ENCODE measurements at places on chromosomes 2 and 18.

GRCh38 chr18:61896757-61897156, 4.0 kb upstream of the RNF152 start:
- peak; percentile 97 for DNase-seq

- no peak for DNase-seq
Measured at GRCh38 chr2:33059471-33060156, 112.9 kb downstream of the LTBP1 start.

DNA sequence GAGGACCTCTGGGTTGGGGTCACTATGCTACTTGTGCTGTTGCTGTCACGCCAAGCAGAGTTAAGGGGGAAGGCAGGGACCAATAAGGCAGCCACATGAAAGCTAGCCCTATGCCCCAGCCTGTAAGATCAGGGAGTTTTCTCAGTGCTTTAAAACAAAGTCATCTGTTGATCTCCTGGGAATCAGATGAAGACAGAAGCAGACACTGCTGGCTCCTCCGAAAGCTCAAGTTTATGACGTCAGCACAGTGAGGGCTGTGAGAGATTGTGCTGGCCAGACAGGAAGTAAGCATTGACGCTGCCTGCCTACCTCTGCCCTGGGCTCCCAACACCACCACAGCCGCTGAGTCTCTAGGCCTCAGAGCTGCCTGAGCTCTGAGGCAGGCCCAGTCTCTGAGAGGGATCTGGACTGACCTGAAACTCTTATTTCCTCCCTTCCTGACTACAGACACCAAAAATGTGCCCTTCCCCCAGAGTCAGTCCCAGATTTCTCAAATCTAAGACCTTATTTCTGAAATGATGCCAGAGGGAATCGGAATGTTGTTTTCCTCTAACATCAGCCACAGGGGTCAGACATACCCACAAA, 118.1 kb upstream of the EPAS1 start:
- DNase-seq: peak; percentile 82

- DNase-seq: no peak
Measured at GRCh38 chr18:3440341-3440740, 9.6 kb upstream of the TGIF1 start.

DNA sequence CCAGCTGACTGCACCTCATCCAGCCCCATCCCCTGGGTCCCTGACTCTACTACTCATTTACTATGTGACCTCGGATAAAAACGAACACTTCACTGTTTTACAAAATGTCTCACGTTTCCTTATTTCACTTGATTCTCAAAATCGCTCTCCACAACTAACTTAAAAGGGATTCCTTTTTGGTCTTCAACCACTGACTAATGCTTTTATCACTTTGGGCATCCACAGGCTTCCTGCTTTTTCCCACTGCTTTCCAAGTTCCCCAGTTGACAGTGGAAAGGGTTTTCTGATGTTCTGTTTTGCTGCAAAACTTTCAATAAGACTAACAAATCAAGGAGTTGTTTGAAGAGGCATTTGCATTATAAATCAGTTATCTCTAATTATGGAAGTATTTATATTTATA, 24.1 kb downstream of the EIF2AK3 start:
- no peak for DNase-seq

DNA sequence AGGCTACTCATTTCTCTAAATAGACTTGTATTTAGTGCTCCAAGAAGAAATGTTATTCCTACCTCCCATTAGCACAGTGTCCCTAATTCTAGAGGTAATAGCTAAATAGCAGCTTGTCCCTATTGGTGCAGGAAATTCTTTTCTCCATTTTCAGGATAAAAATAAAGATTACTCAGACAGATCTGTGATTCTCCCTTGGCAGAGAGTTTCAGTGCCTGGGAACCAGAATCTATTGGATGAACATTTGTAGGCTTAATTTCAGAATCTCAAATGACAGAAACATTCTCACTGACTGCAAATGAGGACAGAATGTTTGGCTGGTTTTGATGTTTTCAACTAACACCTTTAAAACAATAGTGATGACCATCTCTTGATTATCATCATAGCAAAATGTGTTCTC, 33.3 kb upstream of the LGALSL start:
- DNase-seq: no peak

- DNase-seq: no peak
Measured at GRCh38 chr18:23114171-23114881, 21.0 kb upstream of the CABLES1 start.

DNA sequence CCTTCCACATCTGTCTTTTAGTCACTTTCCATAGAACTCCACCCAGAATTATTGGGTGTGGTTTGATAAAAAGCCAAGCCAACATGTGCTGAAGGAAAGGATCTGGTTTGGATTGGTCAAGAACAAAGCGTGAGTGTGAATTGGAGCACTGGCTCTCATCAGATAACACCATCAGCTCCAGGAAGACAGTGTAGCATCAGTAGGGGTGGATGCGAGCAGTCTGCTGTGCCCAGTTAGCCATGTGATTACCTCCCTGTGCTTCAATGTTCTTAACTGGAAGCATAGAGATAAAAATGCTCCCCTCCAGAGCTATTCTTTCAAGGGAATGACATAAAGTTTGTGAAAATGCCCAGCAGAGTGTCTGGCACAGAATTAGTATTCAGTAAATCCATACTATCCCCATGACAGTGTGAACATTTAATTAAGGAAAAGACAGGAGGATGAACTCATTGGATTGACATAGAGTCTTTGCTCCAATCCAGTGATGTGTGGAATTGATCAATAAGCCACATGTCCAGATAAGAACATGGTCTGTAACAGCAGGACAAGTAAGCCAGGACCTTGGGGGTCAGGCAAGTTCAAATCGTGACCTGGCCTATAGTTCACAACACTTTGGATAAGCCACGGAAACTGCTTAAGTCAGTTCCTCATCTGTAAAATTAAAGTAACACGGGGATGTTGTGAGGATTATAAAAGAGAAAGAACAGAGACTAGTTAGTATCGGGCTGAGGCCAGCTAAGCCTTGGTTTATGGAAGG, 68.0 kb downstream of the FAM124B start:
- DNase-seq: peak; percentile 13

DNA sequence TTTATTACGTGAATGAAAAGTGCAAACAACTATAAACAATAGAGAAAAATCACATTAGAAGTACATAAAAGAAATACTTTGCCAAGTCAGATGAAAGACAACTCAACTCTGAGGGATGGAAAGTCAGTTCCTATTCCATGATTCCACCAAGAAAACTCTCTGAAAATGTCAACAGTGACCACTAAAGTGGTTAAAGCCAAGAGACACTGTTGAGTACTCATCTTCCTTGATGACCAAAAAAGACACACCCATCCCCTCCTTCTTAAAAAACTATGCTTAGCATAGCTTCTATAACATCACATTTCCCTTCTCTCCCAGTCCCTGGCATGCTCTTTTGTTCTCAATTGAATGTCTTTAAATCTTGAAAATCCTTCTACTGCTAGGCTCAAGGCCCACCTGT, 160.0 kb downstream of the TCF4 start:
- DNase-seq: no peak

- DNase-seq: no peak
Measured at GRCh38 chr2:142940606-142941223, 63.3 kb downstream of the KYNU start.

DNA sequence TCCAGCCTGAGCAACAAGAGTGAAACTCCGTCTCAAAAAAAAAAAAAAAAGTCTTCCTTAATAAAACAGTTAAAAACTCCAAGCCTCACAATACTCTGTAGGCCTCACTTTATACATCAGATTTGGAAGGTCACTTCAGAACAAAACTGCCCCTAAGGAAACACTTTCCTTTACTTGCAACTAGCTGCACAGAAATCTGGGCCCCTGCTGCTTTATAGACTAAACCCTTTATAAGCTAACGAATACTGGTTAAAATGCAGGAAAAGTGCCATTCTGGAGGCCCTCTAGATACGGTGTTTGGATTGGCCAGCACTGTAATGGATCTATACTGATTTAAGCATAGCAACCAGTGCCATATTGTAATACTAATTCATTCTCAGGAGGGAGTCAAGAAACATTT, 1.5 kb downstream of the ABHD1 start:
- no peak for DNase-seq

DNA sequence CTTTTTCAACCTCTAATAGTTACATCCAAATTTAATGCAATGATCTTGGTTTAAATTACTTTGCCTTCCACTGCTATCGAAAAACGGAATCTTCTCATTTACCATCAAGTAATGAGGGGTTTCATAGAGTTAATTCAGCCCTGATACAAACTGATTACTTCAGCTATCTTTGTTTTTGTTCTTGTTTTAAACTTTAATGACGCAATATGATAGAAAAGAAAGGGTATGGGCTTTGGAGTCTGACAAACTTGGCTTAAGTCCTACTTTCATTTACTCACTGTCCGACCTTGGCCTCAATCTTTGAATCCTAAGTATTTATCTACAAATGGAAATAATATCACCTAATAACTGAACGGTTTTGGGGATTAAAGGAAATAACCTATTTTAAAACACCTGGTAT, 16.1 kb downstream of the ADAM17 start:
- no peak for DNase-seq

DNA sequence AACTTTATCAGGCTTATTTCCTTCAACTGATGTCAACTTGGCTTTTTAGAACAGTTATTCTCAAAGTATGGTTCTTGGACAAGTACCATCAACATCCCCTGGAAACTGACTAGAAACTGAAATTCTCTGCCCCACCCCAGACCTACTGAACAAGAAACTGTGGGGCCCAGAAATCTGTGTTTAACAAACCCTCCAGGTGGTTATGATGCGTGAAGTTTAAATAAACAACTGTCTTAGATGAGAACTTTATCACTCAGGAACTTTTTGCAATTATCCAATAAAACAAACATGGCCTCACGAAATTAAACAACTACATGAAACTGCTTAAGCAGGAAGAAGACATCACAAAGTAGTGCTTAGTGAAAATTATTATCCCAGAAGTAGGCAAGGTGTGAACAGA, 4.4 kb downstream of the HIBCH start:
- no peak for DNase-seq

- DNase-seq: no peak
Measured at GRCh38 chr2:200851398-200852248, 12.8 kb downstream of the CLK1 start.

DNA sequence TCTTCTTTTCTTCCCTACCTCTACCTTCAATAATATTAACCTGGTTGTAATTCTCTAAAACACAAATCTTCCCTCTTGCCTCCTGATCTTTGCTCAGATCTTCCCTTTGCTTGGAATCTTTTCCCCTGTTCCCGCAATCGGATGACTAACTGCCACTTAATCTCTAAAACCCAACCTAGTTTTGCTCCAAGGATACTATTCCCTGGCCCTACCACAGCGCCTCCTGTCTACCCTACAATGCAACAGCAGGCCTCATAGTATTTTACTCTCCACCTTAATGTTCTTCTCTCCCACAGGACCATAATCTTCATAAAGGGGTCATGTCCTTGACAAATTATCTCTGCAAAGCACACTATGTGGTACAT, 246.8 kb upstream of the TNP1 start:
- DNase-seq: peak; percentile 61

GRCh38 chr2:226515344-226516055, 284.1 kb downstream of the IRS1 start:
- peak; percentile 59 for DNase-seq

GRCh38 chr2:9317559-9317958, 105.8 kb downstream of the ITGB1BP1 start:
- DNase-seq: no peak

GRCh38 chr2:237998530-237998929, 31.7 kb downstream of the UBE2F start:
- no peak for DNase-seq

GRCh38 chr2:168402531-168402930, 53.5 kb upstream of the CERS6 start:
- DNase-seq: no peak

DNA sequence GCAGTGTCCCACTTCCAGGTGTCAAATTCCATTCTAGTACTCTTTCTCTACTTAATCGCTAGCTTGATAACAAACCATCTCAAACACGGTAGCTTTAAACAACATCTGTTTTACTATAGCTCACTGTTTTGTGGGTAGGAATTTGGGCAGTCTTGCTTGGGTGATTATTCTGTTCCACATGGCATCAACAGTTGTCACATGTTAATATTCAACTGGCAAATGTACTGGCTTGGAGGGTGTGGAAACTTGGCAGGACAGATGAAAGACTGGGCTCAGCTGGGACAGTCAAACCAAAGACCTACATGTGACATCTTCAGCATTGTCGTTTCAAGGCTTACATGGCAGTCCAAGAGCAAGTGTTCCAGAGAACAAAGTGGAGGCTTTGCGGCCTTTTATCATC, 241.8 kb downstream of the PTH2R start:
- no peak for DNase-seq

DNA sequence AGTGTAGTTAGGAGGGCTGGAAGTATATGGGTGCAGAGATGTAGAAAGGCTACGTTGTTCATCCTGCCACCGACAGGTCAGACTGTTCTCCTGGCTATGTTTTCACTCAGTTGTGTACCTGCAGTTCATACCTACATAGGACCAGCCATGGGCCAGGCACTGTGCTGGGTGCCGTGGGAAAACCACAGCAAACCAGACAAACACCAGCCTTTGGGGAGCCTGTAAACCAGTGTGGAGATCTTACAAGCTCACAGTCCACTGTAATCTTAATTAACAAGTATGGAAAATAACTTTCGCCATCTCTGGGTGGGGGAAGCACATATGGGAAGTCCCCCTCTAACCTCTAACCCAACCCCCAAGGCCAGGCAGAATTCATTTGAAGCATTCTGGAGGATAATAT, 12.7 kb downstream of the NCK2 start:
- DNase-seq: no peak
